ENCODE measurements at places on chromosomes 11 and 22.

DNA sequence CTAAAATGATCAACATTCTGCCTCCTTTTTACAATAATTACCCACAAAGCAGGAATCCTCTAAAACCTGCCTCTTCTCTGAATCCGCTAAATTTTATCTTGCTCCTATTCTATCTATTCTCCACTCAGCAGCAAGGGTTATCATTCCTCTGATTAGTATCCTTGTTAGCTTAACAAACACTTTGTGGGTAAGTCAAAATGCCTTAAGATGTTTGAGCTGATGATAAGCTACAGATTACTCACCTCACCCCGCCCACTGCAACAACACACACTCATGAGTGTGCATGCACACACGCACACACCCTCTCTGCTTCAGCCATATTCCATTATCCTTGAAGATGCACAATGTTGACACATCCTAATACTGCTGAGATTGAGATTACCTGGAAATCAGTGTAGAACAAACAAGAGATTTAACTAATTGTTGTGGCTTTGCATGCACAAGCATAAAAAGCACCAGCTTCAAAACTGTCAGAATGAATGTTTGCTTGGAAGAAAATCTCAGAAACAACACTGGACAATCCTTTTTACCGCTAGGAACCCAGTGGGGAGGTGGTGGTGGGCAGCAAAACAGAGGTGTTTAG lies 130.9 kb downstream of the BBOX1 start:
- no peak for DNase-seq

GRCh38 chr11:101357771-101358170 lies 226.0 kb downstream of the TRPC6 start:
- DNase-seq: no peak

DNA sequence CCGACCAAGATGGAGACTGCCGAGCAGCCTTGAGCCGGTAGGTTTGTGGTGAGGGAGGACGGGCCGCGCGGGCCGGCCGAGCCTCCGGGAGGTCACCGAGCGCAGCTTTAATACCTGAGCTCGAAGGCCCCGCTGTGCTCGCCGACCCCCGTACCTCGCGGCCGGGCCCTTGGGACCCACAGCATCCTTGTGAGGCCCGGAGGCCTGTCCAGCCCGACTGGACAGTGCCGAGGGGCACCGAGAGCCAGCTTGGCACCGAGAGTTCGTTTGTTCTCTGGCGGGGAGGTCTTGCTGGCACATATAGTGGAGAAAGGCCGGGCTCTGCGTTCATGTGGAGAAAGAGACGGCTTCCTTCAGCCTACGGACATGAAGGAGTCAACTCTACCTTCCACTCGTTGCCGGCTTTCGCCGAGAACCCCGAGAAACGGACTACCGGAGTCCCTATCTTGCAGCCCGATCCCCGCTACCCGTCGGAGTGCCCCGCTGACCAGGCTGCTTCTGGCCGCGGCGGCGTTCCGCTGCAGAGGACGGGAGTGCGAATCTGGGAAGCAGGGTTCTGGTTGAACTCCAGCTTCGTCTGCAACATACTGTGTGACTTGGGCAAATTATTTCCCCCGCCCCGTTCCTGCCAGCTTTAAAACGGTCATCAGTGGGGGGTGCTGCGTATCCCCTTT lies 349 bp downstream of the TSSC4 start:
- DNase-seq: no peak

GRCh38 chr11:91926965-91927364 lies 297.7 kb upstream of the FAT3 start:
- DNase-seq: no peak

GRCh38 chr11:66861774-66862558 lies 5.1 kb downstream of the LRFN4 start:
- DNase-seq: no peak

- no peak for DNase-seq
Measured at GRCh38 chr11:60954421-60954820, 2.4 kb upstream of the SLC15A3 start.

GRCh38 chr11:127818625-127819024 lies 768.7 kb downstream of the ETS1 start:
- DNase-seq: no peak

DNA sequence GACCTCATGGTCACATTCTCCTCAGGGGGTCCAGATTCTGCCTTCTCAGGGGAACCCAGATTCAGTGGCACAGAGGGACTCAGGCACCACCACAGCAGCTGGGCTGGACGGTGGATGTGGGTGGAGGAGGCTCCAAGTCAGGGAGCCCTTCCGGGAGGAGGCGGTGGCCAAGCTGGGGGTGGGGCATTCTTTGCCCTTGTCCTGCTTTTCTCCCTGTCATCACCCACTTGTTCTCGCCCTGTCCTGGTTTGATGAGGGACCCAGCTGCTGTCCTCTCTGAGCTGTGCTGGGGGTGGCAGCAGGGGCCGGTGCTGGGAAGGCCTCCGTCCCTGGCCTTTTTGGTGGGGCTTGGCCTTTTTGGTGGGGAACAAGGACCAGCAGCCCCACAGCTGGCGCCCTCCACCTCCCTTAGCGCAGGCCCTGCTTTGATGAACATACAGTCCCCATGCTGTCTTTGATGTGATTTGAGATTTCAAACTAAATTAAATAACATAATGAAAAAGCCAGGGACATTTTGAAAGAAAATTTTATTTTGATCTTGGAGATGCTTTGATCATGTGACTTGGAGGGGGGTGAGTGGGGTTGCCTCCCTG lies 1168.2 kb downstream of the BRD1 start:
- DNase-seq: no peak

DNA sequence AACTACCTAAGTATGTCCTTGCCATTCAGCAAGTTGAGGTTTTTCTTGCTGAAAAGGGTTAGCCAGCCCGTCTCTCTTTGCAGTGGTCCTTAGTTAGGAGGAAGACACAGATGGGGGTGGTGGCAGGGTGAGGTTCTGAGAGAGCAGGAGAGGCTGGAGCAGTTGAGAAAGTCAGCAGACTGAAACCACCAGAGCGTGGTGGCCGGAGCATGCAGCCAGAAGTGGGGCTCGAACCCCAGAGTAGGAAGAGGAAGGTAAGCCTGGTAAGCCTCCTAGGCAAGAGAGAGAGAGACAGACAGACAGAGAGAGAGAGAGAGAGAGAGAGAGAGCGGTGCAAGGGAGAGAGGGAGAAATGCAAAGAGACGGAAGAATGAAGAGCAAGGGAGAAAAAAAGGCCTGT lies 9.2 kb upstream of the SCN4B start:
- DNase-seq: no peak

DNA sequence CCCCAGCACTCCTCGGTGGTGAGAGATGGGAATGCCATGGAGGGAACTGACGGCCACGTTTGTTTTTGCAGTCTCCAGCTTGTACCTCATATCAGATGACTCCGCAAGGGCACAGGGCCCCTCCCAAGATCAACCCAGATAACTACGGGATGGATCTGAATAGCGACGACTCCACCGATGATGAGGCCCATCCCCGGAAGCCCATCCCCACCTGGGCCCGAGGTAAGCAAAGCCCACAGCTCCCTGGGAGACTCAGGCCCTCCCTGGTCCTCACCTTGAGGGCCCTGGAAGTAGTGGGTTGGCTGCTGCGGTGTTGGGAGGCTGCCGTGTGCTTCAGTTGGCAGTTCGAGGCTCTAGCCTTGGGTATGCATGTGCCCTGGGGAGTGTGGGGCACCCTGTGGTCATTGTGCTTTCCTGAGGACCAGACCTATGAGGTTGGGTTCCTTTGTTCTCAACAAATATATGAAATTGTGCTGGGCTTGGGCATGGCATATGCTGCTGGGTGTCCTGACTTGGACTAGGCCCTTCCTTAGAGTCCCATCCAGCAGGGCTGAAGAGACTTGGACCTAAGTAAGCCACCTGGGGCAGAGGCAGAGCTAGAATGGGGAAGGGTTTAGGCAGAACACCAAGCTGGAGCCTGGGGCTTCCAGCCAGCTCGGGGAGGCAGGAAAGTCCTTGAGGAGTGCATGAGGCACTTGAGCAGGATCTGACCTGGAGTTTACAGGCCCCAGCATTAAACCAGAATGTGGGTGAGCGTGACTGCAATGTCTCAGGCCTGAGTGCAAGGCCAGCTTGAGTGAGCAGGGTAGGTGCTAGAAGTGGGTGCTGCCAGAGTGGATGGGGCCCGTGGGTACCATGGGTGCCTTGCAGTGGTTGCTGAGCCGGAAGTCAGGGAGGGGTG lies 26.4 kb downstream of the INCENP start:
- DNase-seq: no peak

DNA sequence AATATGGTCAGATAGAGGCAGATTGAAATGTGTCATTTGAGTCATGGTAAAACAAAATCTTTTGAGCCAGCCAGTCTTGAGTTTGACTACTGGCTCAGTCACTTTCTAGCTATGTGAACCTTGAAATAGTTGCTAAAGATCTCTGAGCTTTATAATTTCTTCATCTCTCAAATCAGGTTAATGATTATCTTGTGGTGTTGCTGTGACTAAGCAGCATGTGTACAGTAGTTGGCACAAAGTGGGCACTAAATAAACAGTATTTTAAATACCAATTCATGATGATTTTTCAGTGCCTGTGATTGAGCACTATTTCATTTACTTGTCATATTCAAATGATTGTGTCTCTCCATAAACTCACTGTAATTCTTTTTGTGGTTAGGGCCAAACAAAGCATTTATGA lies 70.8 kb downstream of the RAB38 start:
- DNase-seq: no peak

DNA sequence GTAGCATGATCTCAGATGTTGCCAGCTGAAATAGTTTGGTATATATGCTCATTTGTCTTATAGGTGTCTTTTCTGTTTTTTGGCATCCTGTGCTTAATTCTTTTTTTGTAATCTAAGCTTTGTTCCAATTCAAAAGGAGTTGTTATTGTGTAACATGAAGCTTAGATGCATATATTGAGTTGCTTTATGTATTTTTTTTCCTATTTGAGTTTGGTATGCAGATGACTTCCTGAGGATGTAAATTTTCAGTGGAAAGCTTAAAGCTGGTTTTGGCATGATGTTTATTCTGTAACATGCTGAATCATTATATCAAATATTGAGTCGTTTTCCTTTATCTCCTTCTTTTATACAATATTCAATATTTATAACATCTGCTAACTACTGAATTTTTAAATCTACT lies 69.4 kb downstream of the DDX10 start:
- DNase-seq: no peak

- DNase-seq: peak; percentile 2
Measured at GRCh38 chr22:49297286-49297870, 530.3 kb downstream of the BRD1 start.

GRCh38 chr11:67027483-67027930 lies 4.6 kb downstream of the SYT12 start:
- no peak for DNase-seq

DNA sequence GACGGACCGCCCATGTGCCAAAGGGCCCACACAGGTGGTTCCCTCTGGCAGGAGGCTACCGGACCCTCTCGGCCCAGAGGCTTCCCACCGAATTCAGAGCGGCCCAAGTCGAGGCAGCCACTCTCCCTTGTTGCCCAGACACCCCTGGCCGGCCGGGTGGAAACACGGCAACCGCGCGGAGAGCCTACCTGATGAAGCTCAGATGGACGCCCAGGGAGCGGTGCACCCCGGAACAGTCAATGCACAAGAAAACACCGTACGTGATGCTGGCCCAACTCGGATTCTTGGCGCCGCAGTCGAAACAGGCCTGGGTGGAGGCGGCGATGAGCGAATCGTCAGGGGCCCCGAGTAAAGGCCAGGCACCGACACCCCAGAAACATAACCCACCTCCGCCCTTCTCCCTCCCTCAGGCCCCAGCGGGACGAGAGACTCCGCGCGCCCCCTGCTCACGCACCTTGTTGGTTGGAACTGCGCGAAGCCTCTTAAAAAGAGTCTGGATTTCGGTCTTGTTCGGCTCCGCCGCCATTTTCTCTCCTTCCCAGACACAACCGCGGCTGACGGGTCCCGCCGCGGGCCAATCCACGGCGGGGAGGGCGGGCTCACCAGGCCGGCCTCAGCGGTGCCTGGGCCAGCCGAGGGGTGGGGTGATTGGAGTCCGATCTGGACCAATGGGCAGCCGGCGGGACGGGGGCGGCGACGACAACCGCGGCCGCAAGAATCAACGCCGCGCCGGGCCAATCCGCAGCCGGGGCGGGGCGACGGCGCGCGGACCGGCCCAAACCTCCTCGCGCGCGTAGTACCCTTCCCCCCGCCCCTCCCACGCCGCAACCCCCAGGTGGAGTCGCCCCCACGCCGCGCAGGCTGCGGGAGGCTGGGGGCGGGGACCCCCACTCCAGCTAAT lies at the start of gene ARFGAP2:
TSS of gene ARFGAP2 (minus strand) at position 552 of the 901 bp plus-strand sequence. CDS start at position 526, 26 bp downstream.
- peak; percentile 97 for DNase-seq

GRCh38 chr11:73249853-73250783 lies 22.0 kb upstream of the P2RY6 start:
- DNase-seq: no peak

DNA sequence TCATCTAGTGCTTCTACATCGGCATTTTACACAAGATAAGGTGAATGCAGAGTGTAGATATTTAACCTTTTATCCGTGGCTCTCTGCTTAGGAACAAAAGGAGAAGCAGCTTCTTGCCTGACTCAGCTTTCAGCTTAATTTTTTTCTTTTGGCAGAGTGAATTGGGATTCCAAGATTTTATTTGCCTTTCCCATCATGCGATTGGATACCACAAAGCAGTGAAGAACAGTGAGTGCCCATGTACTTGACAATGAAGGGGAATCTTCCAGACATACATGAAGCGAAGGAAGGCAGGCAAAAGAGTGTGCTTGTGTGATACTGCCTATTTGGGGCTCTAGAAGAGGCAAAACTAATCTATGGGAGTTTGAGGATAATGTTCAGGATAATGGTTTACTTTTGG lies 17.0 kb upstream of the CHKA start:
- no peak for DNase-seq

- no peak for DNase-seq
Measured at GRCh38 chr22:17228725-17229126, 9.5 kb upstream of the ADA2 start.

DNA sequence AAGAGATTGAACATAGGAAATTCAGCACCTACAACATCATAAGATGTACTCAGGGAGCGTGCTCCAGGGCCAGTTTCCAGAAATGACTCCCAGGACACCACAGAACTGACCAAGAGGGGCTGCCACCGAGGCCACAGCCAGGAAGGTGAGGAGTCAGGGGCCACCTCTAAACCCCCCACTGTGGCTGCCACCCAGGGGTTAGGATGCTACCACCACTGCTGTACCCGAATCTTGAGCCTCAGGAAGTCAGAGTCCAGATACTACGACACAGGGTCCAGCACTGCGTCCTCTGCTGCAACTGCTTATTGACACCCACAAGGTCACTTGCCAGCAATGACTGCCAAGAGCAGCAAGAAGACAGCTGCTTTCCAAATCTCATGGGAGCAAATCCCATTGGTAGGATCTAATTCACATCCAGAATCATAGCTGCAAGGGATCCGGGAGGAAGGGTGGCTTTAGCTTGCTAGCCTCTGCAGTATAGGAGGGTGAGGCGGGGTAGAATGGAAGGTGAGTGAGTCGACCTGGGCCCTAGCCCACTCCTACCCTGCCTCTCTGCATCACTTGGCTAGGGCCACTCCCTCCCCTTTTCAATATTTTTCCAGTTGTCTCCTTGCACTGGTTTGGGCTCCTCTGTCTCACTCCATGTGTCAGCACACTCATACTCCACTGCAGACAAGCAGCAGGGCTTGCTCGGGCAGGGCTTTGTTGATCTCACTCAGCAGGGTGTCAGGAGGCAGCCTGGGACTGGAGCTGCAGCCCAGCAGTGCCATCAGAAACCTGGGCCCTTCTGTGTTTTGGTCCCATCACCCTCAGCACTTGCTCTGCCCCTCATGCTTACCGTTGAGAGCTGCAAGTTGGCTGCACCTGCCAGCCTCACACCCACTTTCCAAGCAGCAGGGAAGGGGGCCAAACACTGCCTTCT lies 18.1 kb upstream of the CYTH4 start:
- peak; percentile 23 for DNase-seq

All from activated CD4-positive, CD25-positive, alpha-beta regulatory T cell treated with anti-CD3 and anti-CD28 coated beads, Interleukin-2, amount 50 U/mL, for 72 hours (primary cell).